ENCODE measurements at places on chromosomes 7 and 10.
A peak's percentile ranks its signal among the peaks of the same experiment; 100 is the strongest.

- no peak for DNase-seq
Observed at GRCh38 chr10:80567292-80567691, 29.6 kb downstream of the SH2D4B start.

- no peak for DNase-seq
Observed at GRCh38 chr7:81430761-81431160, 339.1 kb downstream of the HGF start.

DNA sequence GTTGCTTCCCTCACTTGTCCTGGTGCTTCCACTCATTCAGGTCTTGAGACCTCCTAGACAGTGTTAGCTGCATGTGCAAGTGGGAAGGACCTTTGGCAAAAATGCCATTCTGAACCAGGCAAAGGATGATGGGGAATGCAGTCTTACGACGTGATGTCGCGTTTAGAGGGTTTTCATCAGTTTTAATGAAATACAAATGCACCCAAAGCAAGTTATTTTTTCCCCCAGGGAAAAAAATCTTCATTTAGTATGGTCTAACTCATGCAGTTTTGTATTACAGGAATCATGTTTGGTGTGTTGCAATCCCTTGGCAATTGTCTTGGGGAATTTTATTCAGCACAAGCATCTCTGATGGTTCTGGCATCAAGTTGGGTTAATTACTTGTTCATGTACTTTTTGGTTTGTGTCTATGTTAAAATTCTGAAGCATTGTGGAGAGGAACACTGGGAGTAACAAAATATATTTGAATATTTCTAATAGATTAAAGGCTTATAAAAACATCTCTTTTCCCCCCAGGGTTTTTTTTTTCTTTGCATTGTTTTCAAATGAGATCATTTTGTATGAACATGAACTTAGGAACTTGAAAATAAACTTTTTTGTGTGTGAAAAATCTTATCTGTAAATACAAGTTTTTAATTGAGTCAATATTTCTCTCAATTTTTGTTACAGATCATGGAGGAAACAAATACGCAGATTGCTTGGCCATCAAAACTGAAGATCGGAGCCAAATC, 188.9 kb downstream of the BICC1 start:
- no peak for DNase-seq

GRCh38 chr7:143345428-143345900, 17.0 kb downstream of the FAM131B start:
- peak; percentile 37 for DNase-seq

DNA sequence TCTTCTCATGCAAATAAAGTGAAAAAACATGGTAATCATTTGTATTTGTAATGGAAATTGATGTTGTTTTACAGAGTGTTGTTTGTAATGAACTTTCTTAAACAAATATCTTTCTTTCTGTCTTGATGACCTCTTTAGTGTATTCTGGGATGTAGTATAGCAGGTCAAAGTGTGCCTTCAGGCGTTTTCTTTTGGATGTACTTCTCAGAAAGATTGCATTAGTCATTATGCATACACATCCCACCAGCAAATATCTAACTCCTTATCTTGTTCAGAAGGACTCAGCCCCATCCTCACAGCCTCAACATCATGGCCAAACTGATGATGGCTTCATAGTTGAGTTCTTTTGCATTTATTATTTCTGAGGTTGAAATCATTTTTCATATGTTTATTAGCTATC, 124.7 kb downstream of the LRRC18 start:
- no peak for DNase-seq

DNA sequence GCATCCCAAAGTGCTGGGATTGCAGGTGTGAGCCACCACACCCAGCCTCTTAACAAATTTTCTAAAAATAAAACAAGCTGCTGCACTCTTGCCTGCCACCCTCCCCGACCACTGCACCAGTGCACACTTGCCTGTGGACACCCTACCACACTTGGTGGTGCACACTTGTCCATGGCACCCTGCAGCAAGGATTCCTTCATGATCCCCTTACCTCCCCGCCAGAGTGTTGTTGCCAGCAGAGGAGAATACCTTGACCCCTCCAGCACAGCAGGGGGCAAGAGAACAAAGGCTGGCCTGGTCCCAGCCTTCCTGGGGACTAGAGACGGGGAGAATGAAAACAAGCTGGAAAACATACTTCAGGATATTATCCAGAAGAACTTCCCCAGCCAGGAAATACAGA, 65.9 kb upstream of the KCND2 start:
- no peak for DNase-seq

DNA sequence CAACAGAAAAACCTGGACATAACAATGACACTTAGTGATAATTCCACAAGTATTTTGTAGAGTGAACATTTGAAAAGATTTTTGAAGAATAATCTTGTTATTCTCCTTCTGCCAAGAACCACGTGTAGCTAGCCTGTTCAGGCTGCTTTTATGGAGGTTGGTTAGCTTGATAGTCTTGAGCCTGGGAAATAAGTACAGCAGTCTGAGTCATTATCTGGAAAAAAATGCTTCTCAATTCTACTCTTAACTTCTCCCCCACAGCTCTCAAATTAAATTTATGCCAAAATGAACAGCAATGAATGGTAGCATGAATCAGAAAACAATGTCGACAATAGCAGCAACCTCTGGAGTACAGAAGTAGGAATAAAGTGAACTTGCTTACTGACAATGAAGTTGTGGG, 63.2 kb downstream of the GPR37 start:
- DNase-seq, result no peak

GRCh38 chr7:18345641-18346234, 149.8 kb upstream of the HDAC9 start:
- no peak for DNase-seq

GRCh38 chr7:11216276-11216675, 242.6 kb downstream of the PHF14 start:
- no peak for DNase-seq

GRCh38 chr7:139852482-139852845, 23.4 kb downstream of the TBXAS1 start:
- DNase-seq, result no peak

DNA sequence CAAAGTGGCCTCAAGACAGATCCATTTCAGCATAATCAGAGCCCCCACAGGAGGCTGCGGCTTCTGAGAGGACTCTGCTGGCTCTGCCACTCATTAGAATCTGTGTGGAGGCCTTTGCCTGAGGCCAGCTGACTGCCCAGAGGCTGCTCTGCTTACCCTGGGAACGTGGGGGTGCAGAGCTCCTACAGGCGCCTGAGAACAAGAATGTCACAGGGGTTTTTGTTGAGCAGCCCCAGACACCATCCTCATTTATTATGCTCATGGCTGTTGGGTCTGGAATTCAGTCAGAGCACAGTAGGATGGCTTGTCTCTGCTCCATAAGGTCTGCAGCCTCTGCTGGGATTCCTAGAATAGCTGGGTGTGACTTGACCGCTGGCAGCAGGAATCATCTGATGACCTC, 101.8 kb upstream of the GDF10 start:
- no peak for DNase-seq
